ENCODE measurements at places on chromosomes 11 and 22.

DNA sequence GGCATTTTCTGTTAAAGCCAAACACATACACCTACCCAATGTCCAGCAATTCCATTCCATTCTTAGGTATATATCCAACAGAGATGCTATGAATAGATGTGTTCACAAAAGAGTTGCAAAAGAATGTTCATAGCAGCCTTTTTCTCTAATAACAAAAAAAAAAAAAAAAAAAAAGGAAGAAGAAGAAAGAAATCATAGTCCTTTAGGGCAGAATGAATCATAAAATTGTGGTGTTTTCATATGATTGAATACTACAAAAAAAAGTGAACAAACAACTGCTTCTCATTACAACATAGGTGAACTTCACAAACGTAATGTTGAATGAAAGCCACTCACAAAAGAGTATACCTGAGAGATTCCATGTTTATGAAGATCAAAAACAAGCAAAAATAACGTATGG, 66.8 kb upstream of the GRK3 start:
- no peak for DNase-seq

GRCh38 chr22:49753961-49754695, 73.5 kb downstream of the BRD1 start:
- DNase-seq, result no peak

- no peak for DNase-seq
These were observed 4.5 kb upstream of the EIF3F start for GRCh38 chr11:7982582-7983119.

- no peak for DNase-seq
These were observed 73.3 kb downstream of the TRIM44 start for GRCh38 chr11:35735903-35736302.

DNA sequence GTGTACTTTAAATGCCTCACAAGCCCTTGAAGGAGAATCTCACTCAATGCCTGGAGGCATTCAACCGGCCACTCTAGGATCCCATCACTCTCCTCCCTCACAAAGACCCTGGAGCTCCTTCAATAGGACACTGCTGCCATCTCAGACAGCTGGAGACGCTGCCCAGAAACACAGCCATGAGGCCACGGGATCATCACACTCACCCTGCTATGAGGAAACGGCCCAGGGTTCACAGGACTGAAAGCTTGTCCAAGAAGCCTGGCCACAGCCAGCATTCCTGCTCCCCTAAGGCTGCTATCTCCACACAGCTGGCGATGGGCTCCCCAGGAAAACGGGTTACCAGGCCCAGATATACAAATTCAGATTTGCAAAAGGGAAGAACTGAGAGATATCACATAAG, 13.2 kb downstream of the CARS1 start:
- DNase-seq, result no peak

GRCh38 chr11:64970731-64971151, 1.2 kb downstream of the MAJIN start:
- no peak for DNase-seq

DNA sequence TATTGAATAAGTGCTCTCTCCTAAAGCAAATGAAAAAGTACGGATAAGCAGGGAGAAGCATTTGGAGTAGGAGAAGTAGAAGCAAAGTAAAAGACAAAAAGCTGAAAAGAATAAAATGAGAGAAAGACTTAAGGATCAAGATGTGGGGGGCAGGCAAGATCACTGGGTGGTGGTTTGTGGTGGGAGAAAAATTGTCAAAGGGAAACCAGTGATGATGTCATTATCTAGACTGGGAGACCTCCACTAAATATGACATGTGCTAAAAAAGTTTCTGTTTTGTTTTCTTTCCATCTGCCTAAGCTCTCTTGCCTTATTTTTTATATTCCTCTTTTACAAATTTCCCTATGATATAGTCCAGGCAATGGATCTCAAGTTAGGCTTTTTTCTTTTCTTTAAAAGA, 14.8 kb upstream of the MAML2 start:
- no peak for DNase-seq

DNA sequence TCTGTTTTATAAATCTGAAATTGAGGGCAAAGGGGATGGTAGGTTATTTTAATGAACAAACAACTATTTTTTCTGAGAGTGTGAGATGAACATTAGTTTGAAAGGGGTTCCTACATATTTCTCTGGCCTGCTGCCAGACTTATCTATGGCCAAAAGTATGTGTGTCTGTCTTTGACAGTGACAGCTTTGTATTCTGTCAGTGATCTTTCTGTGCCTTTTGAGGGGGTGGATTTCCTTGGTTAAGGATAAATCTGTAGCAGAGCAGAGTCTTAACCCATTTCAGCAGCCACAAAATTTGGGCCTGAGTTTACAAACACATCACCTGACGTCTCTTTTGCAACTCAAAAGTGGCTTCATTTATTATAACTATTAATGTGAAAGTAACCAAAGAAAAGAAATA, 30.9 kb downstream of the ZFTA start:
- no peak for DNase-seq

DNA sequence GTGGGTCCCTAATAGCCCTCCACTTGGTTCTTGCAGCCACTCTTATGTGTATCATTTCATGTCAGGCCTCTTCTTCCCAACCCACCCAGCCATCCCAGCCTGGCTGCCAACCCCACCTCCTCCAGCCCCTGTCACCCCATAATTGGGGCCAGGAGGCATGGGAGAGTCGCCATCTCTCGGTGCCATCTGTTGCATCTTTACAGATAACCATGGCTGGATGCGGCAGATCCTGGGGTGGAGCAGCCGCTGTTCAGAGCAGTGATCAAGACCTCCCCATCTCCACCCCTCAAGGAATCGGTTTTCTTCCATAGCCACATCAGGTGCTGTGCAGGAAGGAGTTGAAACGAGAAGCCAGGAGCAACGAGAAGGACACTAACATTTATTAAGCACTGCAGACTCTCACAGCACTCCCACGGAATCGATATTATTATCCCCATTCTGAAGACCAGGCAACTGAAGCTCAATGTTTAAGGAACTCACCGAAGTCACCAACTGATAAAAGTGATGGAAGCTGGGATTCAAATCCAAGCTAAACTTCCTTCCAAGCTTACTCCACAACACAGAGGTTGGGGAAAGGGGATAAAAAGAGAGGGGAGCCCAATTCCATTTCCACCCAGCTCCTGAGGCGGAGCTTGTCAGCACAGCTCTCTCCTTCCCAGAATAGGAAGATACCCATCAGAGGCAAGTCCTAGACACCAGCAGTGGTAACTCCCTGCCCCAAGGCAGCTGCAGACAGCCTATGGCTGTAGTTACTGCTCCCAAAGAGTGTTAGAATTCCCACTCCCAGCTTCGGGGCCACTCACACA, 2.7 kb downstream of the SLC43A1 start:
- no peak for DNase-seq

DNA sequence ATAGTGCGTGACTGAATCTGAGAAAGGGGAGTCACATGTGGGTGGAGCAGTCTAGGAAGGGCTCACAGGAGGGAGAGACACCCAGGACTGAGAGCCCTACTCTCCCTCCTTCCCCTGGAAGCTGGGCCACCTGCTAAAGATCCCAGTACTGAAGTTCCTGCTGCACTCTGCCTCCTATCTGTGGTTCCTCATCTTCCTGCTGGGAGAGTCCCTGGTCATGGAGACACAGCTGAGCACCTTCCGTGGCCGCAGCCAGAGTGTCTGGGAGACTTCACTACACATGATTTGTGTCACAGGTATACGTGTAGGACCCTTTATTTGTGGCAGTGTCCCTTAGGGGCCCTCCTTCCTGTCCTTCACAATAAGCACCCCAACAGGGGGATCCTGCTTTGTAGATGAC, 19.3 kb downstream of the ART5 start:
- no peak for DNase-seq

DNA sequence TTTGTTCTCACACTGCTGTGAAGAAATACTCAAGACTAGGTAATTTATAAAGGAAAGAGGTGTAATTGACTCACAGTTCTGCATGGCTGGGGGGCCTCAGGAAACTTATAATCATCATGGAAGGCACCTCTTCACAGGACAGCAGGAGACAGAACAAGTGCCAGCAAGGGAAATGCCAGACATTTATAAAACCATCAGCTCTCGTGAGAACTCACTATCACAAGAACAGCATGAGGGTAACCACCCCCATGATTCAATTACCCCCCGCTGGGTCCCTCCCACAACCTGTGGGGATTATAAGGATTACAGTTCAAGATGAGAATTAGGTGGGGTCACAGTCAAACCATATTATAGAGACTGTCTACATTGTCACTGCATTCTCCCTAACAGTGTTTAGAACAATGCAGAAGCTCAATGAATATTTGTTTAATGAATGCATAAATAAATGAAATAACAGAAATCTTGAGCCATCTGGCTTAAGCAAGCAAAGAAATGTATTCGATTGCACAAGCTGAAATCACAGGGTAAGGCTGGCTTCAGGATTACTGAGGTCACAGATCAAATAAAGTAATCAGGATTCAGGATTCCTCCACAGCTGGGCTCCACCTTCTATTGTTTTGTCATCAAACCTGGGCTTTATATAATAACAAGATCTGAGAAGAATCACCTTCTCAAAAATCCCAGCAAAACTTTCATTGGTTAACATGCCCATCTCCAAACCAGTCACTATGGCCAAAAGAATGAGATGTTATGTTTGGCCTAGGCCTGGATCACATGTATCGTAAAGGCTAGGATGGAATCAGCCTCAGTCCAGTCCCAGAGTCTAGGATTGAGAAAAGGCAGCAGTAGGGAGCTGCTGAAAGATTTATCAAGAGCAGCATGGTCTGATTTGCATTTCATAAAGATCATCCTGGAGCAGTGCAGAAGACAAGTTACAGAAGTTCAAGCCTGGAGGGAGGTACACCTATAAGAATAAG, 137.8 kb upstream of the UBASH3B start:
- no peak for DNase-seq

DNA sequence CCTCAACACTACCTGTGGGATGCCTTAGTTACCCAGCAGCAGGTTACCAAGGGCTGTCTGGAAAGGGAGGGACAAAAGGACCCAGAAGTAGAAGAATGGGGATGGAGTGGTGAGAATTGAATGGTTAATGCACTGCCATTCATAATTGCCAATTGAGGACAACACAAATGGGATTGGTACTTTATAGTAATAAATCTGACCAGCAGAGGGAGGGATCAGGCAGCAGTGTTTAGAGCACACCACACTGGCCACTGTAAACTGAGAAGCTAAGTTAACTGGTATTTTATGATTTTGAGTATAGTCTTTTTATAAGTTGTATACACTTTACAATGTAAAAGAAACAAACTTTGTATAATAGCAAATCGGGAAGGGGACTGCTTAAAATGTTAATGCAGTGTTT, 10.7 kb downstream of the TBRG1 start:
- DNase-seq, result no peak

DNA sequence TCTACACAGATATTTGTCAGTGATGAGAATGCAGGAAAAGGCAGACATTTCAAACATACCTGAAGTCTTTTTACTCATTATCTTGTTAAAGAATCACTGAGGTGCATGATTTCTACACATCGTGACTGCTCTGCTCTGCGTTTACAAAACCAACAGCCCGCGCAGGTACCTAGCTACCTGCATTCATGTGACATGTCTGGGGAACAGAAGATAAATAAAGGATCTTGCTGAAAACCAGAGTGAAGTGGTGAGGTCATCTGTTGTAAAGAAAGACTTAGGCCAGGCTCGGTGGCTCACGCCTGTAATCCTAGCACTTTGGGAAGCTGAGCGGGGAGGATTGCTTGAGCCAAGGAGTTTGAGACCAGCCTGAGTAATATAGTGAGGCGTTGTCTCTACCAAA, 15.7 kb downstream of the ASPHD2 start:
- no peak for DNase-seq

DNA sequence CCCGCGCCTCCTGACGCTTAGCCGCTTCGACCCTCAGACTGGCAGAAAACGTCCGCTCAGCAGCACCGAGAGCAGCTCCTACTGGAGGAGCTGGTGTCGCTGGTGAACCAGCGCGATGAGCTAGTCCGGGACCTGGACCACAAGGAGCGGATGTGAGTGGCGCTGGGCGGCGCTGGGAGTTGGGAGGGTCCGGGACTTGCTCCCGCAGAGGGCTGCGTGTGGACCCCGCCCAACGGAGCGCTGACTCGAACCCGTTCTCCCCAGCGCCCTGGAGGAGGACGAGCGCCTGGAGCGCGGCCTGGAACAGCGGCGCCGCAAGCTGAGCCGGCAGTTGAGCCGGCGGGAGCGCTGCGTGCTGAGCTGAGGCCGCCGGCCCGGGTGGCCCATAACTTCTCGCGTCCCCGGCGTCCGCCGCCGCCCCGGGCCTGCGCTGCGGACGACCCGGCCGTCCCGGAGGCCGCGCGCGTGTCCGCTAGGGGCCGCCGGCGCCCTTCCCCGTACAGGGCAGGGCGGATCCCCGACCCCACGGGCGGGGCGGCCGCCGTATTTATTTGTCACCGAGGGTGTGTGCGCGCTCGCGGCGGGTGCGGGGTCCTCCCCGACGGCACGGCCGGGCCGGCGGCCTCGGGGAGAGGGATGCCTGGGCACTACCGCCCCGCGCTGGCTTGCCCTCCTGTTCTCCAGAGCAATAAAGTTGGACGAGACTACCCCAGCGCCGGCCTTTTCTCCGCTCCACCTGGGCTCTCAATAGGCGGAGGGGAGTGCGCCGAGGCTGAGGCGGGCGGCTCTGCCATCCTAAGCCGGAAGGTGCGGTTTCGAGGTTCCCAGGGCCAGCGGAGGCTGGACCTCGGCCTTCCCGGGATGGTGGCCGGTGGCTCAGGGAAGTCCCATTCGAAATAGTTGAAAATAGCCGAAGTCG, 3.4 kb downstream of the KCNK7 start:
- DNase-seq, result no peak

DNA sequence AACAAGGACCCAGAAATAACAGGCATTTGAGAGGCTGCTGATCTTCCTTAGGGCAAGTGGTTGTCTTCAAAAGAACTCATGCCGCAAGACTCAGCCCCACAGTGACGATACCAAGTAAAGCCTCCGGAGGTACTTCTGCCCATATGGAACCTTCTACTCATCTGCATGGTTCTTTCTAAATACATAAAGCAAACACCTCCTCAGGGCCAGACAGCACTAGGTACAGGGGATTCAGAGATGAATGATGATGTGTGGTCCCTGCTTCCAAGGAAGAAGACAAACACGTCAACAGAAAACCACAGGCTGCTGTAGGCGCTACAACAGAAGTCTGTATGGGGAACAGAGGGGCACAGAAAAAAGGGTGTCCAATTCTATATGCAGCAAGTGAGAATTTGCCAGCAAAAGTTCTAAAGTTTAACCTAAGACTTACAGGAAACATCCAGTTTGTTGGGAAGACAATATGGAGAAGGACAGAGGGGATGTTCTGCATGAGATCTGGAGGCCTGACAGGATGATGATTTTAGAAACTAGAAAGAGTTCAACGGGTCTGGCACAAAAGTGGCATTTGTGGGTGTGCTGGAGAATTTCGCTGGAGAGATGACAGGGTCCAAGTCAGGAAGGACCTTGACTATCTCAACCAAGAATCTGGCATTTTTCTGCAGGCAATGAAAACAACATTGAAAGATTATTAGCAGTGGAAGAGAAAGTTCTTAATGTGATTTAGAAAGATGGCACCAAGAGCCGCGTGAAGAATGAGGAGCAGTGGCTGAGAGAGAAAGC, 23.7 kb downstream of the JAML start:
- DNase-seq, result no peak

DNA sequence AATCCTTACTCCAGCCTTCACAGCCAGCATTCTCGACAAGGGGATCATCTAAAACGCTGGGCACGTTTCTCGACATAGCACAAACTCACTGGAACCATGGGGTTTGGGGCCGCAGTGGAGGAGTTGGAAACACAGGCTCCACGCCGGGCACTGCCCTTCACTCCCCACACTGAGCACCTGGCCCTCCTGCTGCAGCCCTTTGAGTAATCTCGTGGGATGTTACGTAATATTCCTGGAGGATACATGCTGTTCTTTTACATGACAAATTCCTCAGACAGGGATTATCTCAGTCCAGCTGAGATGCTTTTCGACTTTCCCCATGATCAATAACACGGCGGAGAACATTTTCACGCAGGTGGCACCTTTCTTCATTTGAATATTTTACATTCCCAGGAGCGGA, 408.0 kb downstream of the SHANK2 start:
- no peak for DNase-seq

All from activated CD8-positive, alpha-beta memory T cell treated with anti-CD3 and anti-CD28 coated beads for 1 hour (primary cell).